ENCODE measurements at places on chromosomes 6 and 20.

- DNase-seq: no peak
Measured at GRCh38 chr6:157943964-157944283, 37.7 kb upstream of the SYNJ2 start.

DNA sequence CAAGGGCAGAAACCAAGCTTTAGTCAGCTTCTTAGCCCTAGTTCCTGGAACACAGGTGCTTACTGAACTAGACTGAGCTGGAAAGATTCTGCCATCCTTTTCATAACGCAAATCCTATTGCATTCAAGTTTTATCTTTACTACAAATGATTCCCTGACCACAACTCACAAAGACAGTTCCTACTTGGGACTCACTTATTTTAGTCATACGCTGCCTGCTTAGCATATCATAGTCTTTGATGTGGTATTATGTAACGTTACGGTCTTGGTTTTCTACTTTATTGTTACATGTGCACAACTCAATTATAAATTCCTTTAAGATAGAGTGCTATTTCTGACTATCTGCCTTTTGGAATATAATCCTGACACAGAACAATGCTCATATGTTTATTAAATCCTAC is 59.1 kb downstream of the BLOC1S5 start:
- DNase-seq: no peak

DNA sequence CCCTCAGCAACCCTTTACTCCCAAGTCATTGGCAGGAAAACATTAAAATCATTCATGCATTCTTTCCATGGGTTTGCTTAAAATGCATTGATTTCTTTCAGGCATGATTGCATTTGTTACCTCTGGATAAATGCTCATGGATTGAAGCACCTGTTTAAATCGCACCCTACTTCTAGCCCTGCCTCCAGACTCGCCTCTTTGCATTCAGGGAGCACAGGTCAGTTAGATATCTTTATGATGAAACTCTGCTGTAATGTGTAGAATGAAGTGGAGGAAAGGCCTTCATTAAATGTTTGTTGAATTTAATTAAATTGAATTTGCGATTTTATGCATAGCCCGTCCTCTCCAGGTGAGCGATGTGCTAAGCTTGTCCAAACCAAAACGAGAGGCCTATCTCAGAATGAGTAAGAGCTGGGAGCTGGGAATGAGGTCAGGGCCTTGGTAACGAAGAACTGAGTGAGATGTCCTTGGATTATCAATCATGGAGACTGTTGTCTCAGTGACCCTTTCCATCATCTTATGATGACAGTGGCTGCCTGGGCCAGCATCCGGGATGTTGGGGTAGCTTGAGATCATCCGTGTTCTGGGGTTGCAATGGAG is 210.1 kb downstream of the SYNDIG1 start:
- DNase-seq: no peak

- no peak for DNase-seq
Measured at GRCh38 chr6:73528897-73529296, 8.1 kb upstream of the EEF1A1 start.

DNA sequence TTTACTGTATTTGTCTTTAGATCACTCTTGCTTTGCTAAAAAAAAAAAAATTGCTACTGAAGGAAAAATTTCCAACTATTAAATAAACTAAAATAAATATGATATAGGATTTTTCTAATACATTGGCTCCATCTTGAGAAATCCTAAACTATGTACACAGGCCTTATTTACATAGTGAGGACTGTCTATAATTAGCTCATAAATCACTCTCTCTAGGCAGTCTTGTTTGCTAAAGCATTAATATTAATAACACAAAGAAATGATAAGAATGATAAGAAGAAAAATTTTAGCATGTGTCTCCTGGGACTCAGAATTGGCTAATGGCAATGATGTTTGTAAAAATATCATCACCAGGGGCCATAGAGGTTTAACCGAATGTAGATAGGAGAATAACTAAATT is 13.3 kb upstream of the CRYBG1 start:
- DNase-seq: no peak

DNA sequence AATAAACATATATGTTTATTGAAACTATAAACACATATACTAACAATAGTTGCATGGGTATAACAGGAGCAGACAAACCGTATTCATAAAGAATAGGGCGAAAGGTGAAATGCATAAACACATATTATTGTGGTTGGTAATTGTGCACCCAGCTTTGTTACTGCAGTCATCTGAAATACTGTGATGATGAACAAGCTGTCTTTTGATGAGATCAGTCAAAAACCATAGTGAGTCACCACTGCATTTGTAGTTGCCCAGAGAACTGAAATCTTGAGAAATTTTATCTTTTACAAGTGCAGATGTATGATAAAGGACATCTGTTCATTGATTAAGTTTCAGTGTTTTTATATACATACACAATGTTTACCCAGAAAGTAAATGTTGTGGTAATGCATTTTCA is 133.7 kb downstream of the MYO6 start:
- DNase-seq: no peak

- DNase-seq: no peak
Measured at GRCh38 chr20:25237610-25238318, 10.1 kb upstream of the PYGB start.

DNA sequence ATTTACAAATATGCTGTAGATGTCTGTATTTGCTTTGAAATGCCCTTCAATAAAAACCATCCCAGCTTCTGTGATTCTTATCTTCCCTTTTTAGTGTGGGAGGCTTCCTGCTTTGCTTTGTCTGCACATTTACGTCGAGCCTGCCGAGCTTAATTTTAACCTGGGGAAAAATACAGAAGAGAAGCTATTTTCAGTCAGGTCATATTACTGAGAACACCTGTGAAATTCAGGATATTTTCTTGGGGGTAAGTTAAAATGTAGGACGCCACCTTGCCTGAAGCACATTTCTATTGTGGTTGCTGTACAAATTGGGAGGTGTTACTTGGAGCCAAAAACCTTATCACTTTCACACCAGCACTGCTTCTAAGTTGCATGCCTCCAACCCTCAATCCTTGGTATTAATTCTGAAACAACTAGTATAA is 43.6 kb upstream of the FUCA2 start:
- no peak for DNase-seq

GRCh38 chr6:124963416-124963785 is 1.2 kb downstream of the RNF217 start:
- DNase-seq: no peak

- DNase-seq: no peak
Measured at GRCh38 chr20:59122566-59122919, 41.1 kb upstream of the ZNF831 start.

GRCh38 chr6:157017861-157018260 is 240.7 kb downstream of the ARID1B start:
- no peak for DNase-seq

DNA sequence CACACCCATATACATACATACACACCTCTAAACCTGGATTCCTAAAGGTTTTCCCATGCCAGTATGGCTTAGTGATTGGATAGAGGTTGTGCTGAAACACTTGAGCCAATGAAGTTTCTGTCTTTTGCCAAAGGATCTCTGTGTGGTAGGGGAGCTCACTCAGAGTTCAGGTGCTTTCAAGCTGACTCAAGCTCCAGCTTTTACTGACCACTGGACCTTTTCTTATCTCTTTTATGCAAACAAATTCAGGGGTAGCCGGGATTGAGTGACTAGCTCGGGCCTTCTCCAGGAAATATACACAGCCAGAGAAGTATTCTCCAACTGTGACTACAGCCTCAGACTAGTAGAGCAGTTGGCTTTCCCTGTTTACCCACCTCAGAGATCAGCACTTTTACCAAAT is 21.5 kb upstream of the DSE start:
- DNase-seq: no peak

- no peak for DNase-seq
Measured at GRCh38 chr20:48940170-48940569, 18.7 kb downstream of the ARFGEF2 start.

- DNase-seq: no peak
Measured at GRCh38 chr6:150230832-150231524, 88.1 kb downstream of the PPP1R14C start.

- no peak for DNase-seq
Measured at GRCh38 chr6:90472716-90473115, 114.2 kb downstream of the MAP3K7 start.

GRCh38 chr6:33259032-33259431 is 12.6 kb downstream of the VPS52 start:
- no peak for DNase-seq

GRCh38 chr20:51312480-51312783 is 230.1 kb downstream of the NFATC2 start:
- DNase-seq: no peak

DNA sequence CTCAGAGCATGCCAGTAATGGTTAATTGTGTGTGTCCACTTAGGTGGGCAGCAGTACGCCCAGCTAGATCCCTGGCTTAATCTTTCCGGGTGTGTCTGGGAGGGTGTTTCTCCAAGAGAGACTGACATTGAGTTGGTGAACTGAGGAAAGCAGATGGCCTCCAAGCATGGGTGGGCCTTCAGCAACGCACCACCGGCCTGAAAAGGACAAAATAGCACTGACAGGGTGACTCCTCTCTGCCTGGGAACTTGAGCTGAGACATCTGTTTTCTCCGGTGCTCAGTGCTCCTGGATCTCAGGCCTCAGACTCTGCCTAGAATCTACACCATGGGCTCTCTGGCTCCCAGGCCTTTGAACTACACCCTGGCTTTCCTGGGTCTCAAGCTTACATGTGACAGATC is 43.2 kb downstream of the C6orf118 start:
- no peak for DNase-seq
